ENCODE measurements at places on chromosomes 5 and 9. TPM values are rescaled to one million over a fixed set of nuclear protein-coding genes. Genes with fewer than 3 reads are reported as not detected.

GRCh38 chr5:42507451-42508097, 84.3 kb downstream of the GHR start:
- DNase-seq, result no peak

GRCh38 chr5:168819004-168819621, 239.9 kb upstream of the PANK3 start:
- DNase-seq, result no peak

DNA sequence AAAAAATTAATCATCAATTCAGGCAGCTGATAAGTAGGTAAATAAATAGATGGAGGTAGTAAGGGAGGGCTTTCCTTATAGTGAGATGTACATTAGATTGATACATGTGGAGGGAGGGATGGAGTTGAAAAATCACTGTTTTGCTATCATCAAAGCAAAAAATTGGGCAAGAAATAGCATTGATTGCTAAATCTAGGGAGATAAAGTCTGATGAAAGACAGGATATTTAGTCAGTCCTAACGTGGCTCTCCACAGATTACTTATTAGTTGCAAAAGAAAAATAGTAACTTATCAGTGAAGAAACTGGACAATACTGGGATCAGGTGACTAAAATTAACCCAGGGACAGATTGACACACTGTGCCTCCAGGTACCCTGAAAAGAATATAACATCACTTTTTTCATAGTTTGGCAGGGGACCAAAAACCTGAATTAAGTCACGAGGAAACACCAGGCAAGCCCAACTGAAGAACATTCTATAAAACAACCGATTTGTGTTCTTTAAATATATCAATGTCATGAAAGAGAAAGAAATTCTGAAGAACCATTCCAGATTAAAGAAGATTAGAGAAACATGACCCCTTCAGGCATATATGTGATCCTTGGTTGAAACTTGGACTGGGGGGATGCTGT, 27.1 kb upstream of the GOLPH3 start:
- DNase-seq, result no peak

DNA sequence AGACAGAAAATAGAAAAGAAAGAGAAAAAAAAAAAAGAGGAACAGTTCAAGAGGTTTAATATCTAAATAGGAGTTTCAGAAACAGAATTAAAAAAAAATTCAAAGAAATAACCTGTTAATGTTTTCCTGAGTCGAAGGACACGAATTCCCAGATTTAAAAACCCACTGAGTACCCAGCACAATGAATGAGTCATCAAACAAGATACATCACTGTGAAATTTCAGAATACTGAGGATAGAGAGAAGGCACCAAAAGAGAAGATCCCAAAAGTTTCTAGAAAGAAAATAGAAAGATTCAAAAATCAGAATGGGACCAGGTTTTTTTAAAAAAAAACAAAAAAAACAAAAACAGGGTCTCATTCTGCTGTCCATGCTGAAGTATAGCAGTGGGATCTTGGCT, 8.8 kb downstream of the CDO1 start:
- DNase-seq, result no peak

DNA sequence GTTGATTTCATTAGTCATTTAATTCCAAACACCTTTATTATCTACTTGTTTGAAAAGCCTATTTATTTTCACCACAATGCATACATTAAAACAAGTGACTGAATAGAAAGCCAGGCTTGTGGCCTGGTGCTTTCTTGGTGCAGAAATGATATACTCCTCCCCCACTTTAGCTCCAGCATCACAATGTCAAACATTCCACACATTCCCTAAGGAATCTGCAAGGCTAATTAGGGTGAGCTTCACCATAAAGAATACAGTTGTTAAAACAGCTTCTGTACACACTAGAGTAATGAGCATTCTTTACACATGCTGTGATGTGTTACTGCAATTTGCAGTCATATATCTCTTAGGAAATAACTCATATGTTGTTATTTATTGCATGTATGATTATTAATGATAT, 705.7 kb downstream of the CETN3 start:
- DNase-seq, result no peak

DNA sequence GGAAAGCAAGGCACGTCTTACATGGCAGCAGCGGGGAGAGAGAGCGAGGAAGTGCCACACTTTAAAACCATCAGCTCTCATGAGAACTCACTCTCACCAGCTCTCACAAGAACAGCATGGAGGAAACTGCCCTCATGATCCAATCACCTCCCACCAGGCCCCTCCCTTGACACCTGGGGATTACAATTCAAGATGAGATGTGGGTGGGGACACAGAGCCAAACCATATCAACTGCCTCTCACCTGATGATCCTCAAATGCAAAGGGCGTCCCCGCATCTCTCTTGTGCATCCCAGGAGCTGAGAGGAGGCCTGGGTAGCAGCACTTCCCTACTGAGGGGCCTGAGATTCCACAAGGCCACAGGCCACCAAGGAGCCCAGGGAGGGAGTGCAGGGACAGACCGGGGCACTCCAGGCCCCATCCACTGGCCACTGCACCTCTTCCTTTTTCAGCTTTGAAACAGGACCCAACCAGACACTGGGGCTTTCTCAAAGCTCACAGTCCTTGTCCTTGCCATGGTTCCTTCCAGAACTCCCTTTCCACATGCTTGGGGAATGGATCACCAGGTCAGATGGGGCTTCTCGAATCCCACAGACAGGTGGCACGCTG, 54.5 kb upstream of the IL17B start:
- no peak for DNase-seq

DNA sequence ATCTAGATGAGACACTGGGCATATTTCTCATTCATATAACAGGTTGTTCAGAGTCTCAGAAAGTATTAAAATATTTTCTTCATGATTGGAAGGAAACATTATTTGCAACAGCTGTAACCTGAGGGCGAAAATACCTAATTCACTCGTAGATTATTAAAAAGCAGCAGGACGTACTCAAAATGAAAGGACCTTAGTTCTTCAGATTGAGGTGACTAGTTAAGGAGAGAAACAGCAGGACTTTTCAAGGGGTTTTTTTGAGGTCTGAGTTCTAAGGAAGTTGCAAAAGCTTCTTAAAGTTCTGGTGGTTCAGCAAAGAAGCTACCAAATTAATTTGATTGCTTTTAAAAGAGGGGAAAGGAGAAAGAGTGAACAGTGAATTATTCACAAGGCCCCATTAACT, 174.9 kb downstream of the TMEM161B start:
- no peak for DNase-seq

- DNase-seq, result no peak
Observed at GRCh38 chr5:44565902-44566301, 176.7 kb upstream of the FGF10 start.

DNA sequence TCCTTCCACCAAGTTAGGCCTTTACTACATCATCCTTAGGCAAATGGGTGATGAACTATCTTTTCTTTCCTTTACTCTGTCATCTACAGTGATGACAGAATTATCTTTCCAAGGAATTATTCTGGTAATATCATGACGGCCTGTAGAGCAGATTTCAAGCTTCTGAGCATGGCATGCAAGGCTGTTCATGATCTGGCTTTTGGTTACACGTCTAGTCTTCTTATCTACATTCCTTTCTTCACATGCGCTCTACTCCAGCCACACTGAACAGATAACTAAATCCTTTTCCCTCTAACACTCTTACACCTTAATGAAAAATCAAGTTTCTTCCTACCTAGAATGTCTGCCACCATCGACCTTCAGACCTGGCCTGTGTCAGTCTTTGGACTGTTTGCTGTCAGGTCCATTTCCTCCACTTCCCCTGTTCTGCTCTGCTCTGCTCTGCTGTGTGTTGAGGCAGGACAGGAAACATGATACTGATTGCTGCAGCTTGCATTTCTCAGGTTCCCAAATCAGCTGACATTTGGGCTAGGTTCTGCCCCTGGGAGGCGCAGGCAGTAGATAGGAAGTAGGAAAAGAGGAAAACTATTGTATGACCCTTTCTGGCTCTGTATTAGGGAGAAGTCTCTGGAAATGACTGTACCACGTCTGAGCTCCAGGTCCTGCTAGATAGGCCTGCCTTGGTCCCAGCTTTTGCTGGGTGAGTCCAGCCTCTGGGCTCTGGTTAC, 4.2 kb downstream of the SCGB3A2 start:
- no peak for DNase-seq

The LCN12 gene
- 0.64 TPM for total RNA-seq

The ARHGEF39 gene
- total RNA-seq, result 22.8 TPM

The CD274 gene
- 34.5 TPM for total RNA-seq
